ENCODE measurements at places on chromosomes 12 and 14. TPM values are rescaled to one million over a fixed set of nuclear protein-coding genes. Genes with fewer than 3 reads are reported as not detected.
A peak's percentile ranks its signal among the peaks of the same experiment; 100 is the strongest.

The POLE2 gene
- 1.4 TPM for polyA plus RNA-seq

The NANOG gene
- not detected for polyA plus RNA-seq

The ZC2HC1C gene
- 0.21 TPM for polyA plus RNA-seq

DNA sequence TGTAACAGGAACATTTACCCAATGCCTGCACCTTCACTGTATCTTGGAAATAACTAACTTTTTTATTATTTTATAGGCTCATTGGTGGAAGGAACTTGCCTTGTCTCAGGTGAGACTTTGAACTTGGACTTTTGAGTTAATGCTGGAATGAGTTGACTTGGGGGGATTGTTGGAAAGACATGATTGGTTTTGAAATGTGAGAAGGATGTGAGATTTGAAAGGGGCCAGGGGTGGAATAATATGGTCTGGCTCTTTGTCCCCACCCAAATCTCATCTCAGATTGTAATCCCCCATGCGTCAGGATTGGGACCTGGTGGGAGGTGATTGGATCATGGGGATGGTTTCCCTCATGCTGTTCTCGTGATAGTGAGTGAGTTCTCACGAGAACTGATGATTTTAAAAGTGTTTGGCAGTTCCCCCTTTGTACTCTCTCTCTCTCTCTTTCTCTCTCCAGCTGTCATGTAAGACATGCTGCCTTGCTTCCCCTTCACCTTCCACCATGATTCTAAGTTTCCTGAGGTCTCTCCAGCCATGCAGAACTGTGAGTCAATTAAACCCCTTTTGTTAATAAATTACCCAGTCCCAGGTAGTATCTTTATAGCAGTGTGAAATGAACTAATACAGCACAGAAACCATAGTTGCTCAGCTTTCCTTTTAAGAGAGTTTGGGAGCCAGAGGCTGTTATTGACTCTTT, 244.1 kb downstream of the BTG1 start:
- H3K4me3 ChIP-seq = no peak overlapping the region
- no peaks in the 10 kb centered on the region for H3K4me1 ChIP-seq
- no peak overlapping the region for H3K27ac ChIP-seq
- H3K36me3 ChIP-seq = no peaks in the 10 kb centered on the region
- no peaks in the 10 kb centered on the region for H3K27me3 ChIP-seq

DNA sequence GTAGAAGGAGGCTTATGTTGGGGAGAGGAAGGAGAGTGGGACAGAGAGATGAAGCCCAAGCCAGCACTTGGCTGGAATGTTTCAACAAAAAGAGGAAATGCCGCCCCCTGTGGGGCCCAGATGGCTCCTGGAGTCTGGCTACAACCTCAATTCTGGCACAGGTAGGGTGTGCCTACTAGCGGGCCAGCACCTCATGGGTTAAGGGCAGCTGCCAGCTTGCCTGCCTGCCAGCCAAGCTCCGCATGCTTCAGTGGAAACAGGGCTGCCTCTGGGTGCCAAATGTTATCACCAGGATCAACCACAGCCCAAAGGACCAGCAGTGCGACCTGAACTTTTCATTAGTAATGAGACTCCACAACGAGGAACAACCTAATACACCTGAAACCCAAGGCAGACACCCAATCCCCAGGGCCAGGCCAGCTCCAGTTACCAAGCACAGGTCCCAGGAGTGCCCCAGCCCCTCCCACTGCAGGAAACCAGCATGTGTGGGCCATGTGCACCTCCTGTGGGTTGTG, 11.3 kb downstream of the RAB15 start:
- no peaks in the 10 kb centered on the region for H3K36me3 ChIP-seq
- no peaks in the 10 kb centered on the region for H3K27me3 ChIP-seq
- no peak overlapping the region for H3K27ac ChIP-seq
- no peak for DNase-seq

GRCh38 chr12:69555461-69555860, 29.8 kb upstream of the CCT2 start:
- no peak overlapping the region for H3K27ac ChIP-seq
- H3K4me3 ChIP-seq = no peak overlapping the region
- H3K27me3 ChIP-seq = no peaks in the 10 kb centered on the region
- H3K36me3 ChIP-seq = no peaks in the 10 kb centered on the region
- DNase-seq = no peak

DNA sequence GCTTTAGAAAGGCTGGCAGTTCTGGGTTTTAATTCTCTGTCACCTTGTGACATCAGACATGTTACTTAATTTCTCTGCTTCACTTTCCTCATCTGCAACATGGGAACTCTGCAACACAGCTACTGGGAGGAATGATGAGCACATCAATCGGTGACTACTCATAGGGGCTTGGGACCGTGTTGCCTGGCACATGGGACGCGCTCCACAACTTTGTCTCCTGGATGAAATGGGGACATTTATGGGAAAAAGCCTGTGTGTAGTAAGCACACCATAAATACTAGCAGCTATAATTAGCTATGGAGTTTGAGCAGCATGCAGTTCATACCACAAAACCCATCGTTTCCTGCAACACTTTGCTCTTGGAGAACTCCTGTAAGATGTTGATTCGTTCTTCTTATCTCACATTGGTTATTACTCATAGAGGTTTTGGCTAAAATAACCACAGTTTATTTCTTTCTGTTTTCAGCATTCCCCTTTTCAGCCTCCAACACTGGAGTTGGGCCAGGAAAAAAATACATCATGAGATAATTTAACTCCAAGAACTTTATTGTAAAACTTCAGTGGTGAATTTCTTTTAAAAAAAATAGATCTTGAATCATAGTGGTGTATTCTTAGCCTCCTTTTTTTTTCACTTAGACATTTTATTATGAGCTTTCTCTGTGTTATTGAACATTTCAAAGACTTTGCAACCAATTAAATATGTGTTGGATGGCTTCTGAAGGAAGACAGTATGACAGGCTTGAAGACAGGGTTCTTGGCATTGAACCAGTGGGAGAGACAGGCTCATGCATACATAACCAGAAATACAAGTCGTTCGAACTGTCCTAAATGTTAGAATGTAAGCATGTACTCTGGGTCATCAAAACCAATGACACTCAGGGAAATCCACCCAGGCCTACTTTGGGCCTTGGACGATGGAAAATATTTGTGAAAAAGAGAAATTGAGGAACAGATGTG, 72.7 kb downstream of the RIN3 start:
- peaks cover 61% of the 10 kb centered on the region for H3K4me1 ChIP-seq
- DNase-seq = no peak
- H3K4me3 ChIP-seq = no peak overlapping the region
- H3K27me3 ChIP-seq = no peaks in the 10 kb centered on the region

DNA sequence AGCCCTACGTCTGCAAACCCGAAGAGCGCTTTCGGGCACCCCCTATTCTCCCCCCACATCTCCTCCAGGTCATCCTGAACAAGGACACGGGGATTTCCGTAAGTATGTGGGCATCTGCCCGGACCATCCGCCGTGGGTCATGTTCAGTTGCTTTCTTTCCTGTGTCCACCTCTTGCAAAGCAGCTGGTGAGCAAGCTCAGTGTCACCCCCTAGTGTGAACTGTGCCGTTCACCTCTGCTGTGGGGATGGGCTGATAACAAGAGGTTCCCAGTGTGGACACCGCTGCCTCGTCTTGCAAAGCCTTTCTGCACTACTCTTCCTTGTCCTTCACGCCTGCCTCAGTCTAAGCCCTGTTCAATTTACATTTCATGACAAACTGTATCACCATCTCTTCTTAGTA, 8.6 kb downstream of the PRKAB1 start:
- H3K4me3 ChIP-seq = no peak overlapping the region
- peaks cover 11% of the 10 kb centered on the region for H3K36me3 ChIP-seq
- DNase-seq = no peak
- H3K4me1 ChIP-seq = peaks cover 2% of the 10 kb centered on the region

GRCh38 chr12:103561174-103561573, 25.9 kb upstream of the STAB2 start:
- no peak for DNase-seq
- H3K27me3 ChIP-seq = peaks cover 6% of the 10 kb centered on the region
- H3K27ac ChIP-seq = no peak overlapping the region
- H3K4me3 ChIP-seq = no peak overlapping the region
- H3K36me3 ChIP-seq = no peaks in the 10 kb centered on the region

DNA sequence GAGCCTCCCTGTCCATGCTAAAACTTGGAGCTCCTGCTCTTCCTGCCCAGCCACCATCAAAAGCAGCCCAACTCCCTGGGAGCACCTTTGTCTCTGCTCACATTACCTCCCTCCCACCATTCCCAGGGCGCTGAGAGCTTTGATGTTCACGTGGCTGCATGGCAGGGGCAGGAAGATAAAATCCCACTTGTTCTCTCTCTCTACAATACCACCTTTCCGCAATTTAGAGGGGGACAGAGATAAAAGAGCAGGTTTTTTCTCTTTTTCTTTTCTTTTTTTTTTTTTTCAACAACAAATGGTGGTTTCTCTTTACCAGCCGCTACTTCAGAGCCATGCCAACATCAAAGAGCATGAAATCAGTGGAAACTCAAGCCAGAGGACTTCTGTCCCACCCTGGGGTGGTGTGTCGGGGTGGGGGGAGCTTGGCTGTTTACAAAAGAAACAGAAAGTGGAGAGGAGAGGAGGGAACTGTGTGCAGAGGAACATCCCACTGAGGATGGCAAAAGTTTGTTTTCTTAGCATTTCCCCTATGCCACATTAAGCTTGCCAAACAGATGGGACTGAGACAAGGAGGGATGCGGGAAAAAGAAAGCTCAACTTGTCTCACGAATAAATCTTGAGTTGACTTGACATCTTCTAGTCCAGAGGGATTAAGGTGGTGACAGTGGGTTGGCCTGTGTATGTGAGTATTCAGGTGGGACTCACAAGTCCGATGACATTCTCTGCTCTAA, 103.7 kb upstream of the NUDT4 start:
- no peak overlapping the region for H3K4me3 ChIP-seq
- no peak overlapping the region for H3K27ac ChIP-seq
- H3K27me3 ChIP-seq = no peaks in the 10 kb centered on the region
- H3K4me1 ChIP-seq = no peaks in the 10 kb centered on the region

DNA sequence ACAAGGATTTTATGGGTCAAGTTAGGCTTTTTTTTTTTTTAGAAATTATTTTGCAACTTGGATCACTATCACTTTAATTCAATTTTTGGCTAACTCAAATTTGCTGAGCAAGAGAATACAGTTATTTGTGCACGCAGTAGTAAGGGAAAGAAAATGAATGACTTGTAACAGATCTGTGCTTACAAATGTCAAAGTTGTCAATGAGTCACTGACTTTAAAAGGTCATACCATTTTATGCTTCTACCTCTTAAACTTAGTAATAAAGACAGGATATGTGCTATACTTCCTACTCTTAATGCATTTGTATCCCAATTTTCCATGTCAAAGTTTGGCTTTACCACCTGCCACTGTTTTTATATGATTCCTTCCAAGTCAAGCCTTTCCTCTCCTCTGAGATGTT, 131.1 kb upstream of the FBXO33 start:
- no peaks in the 10 kb centered on the region for H3K4me1 ChIP-seq
- H3K36me3 ChIP-seq = no peaks in the 10 kb centered on the region
- H3K27me3 ChIP-seq = no peaks in the 10 kb centered on the region
- DNase-seq = no peak
- H3K27ac ChIP-seq = no peak overlapping the region

DNA sequence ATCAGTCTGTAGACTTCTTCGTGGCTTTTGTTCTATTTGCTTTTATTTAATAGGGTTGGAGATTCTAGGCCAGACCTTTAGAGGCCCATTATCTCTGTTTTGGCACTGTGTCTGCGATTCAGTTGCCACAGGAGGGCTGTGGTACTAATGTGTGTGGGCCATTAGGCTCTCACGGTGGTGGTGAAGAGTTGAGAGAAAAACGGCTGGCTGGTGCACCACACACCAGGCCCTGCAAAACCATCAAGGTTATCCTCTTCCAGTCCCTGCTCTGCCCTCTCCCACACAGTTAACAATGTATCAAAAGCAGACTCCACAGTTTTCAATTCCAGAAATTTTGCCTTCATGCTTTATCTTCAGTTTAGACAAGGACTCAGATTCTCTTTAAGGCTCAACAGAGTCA, 97.7 kb downstream of the MYF5 start:
- no peaks in the 10 kb centered on the region for H3K27me3 ChIP-seq
- no peak overlapping the region for H3K27ac ChIP-seq
- no peak overlapping the region for H3K4me3 ChIP-seq
- no peaks in the 10 kb centered on the region for H3K36me3 ChIP-seq
- no peaks in the 10 kb centered on the region for H3K4me1 ChIP-seq

DNA sequence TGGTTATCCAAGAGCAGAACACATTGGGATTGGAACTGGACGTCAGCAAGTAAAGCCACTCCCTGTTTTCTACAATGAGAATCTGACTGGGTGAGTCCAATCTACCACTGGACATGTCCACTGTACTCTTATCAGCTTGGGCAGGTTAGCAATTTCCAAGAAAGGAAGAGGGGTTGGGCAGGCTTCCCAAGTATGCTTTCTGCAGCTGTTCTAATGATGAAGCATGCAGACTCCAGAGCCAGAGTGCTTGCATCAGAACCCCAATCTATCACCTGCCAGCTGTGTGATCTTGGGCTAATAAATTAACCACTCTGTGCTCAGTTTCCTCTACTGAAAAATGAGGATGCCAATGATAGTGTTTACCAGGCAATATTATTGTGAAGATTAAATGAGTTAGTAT, 92.0 kb downstream of the EMP1 start:
- H3K27me3 ChIP-seq = no peaks in the 10 kb centered on the region
- no peak overlapping the region for H3K27ac ChIP-seq
- no peak overlapping the region for H3K4me3 ChIP-seq
- H3K36me3 ChIP-seq = no peaks in the 10 kb centered on the region
- no peak for DNase-seq

GRCh38 chr12:76554405-76555230, 5.0 kb downstream of the OSBPL8 start:
- H3K36me3 ChIP-seq = no peaks in the 10 kb centered on the region
- peak overlapping the region; percentile 87 for H3K27ac ChIP-seq
- no peak overlapping the region for H3K4me3 ChIP-seq
- peaks cover 81% of the 10 kb centered on the region for H3K4me1 ChIP-seq
- DNase-seq = peak; percentile 58

- no peak overlapping the region for H3K27ac ChIP-seq
- no peak overlapping the region for H3K4me3 ChIP-seq
- DNase-seq = no peak
- no peaks in the 10 kb centered on the region for H3K27me3 ChIP-seq
- no peaks in the 10 kb centered on the region for H3K36me3 ChIP-seq
- H3K4me1 ChIP-seq = no peaks in the 10 kb centered on the region
Measured at GRCh38 chr12:18267427-18268099, 6.2 kb downstream of the PIK3C2G start.

GRCh38 chr12:46460682-46461210, 88.2 kb upstream of the SLC38A2 start:
- H3K4me1 ChIP-seq = peaks cover 54% of the 10 kb centered on the region
- no peaks in the 10 kb centered on the region for H3K36me3 ChIP-seq
- DNase-seq = no peak
- H3K27me3 ChIP-seq = no peaks in the 10 kb centered on the region
